ENCODE measurements at places on chromosomes 4 and X. TPM values are rescaled to one million over a fixed set of nuclear protein-coding genes. Genes with fewer than 3 reads are reported as not detected.

RRH gene
- total RNA-seq = not detected

SSX1 gene
- total RNA-seq = not detected

- DNase-seq = peak; percentile 58
Measured at GRCh38 chrX:135707880-135708279, 5.6 kb upstream of the CT45A1 start.

DNA sequence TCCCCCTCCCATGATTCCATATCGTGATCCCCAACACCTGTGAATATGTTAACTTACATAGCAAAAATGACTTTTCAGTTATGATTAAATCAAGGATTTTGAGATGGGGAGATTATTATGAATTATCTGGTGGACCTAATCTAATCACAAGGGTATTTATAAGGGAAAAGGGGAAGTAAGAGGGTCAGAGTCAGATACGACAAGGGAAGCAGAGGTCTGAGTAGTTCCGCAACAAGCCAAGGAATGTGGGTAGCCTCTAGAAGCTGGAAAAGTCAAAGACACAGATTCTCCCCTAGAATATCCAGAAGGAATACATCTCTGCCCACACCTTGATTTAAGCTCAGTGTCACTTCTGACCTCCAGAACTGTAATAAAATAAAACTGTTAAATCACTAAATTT is 1.0 kb upstream of the IL13RA1 start:
- DNase-seq = no peak

OR13H1 gene
- total RNA-seq = not detected

MAGEC2 gene
- not detected for total RNA-seq

NSG1 gene
- 2.9 TPM for total RNA-seq

C4orf36 gene
- 0.72 TPM for total RNA-seq

DNA sequence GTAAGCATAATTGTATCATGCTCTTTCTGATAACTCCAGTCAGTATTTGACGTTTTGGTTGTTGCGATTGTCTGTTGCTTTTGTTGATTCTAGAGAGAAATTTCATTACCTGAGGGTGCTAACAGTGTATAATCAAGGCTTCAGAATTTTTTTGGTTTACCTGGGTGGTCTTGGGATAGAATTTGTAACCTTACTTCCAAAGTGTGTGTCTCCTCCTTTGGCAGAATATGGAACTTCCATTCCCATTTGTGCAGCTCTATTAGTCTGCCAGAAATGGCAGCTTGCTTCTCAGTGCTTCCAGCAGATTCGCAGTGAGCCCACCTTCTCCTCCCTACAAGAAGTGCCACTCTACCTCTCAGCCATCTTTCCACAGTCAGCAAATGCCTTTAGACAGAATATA is 5.3 kb downstream of the COPS4 start:
- no peak for DNase-seq

DNA sequence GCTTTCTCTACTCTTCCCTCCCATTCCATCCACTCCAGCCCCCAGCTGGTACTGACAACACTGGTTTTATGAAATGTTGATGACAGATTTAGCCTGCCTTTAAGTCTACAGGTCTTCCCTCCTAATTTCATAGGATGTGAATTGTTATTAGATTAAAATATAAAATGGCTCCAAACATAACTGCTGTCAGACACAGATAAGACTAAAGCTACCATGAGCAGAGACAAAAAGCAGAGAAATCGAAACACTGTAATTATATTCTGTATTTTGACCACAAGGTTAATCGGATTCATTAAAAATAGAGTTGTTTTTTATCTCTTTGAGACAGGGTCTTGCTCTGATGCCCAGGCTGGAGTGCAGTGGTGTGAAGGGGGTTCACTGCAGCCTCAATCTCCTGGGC is 28.3 kb downstream of the SEC24D start:
- DNase-seq = no peak

MAGEA1 gene
- not detected for total RNA-seq

DNA sequence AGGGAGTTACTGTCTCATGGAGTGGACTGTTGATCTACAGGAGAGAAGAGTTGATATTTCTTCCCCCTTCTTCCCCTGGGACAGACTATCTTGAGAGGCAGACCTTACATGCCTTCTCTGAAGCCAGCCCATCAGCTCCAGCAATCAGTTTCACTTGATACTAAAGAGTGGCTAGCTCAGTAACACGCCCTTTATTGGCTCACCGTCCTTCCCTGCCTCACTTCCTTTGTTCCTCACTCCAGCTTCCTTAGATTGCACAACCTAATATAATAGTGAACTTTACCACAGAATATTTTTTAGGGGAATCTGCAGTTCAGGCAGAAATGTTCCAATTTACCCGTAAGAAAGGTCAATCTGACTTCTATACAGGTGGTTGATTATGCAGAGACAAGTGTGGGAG is 128.1 kb upstream of the NDP start:
- no peak for DNase-seq

- no peak for DNase-seq
Measured at GRCh38 chrX:10199212-10199611, 42.4 kb downstream of the CLCN4 start.

GRCh38 chr4:120773641-120774040 is 148.9 kb downstream of the PRDM5 start:
- DNase-seq = no peak

- no peak for DNase-seq
Measured at GRCh38 chrX:110087485-110088356, 84.8 kb downstream of the TMEM164 start.

COX7B gene
- 155 TPM for total RNA-seq

DNA sequence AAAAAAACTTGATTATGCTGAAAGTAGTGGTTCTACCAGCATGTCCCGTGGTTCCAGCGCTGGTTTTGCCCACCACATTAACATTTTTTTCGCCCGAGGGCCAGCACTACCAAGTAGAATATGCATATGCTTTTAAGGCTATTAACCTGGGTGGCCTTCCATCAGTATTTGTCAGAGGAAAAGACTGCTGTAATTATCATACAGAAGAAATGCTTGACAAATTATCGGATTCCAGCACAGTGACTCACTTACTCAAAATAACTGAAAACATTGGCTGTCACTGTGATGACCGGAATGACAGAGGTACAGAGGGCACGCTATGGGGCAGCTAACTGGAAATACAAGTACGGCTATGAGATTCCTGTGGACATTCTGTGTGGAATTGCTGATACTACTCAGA is 34.6 kb downstream of the PRPS2 start:
- DNase-seq = no peak

MRPL1 gene
- total RNA-seq = 28.2 TPM

TMEM271 gene
- not detected for total RNA-seq

Measured in endothelial cell (in vitro differentiated cells).